Naive thymus-derived CD4-positive, alpha-beta T cell (primary cell): ENCODE measurements at places on chromosomes 13 and 19. TPM values are rescaled to one million over a fixed set of nuclear protein-coding genes. Genes with fewer than 3 reads are reported as not detected.
A peak's percentile ranks its signal among the peaks of the same experiment; 100 is the strongest.

INSL3 gene
- total RNA-seq: 5.5 TPM

FGF9 gene
- 2.0 TPM for total RNA-seq

GRCh38 chr13:38498271-38498670, 148.6 kb downstream of the UFM1 start:
- no peak for DNase-seq

DNA sequence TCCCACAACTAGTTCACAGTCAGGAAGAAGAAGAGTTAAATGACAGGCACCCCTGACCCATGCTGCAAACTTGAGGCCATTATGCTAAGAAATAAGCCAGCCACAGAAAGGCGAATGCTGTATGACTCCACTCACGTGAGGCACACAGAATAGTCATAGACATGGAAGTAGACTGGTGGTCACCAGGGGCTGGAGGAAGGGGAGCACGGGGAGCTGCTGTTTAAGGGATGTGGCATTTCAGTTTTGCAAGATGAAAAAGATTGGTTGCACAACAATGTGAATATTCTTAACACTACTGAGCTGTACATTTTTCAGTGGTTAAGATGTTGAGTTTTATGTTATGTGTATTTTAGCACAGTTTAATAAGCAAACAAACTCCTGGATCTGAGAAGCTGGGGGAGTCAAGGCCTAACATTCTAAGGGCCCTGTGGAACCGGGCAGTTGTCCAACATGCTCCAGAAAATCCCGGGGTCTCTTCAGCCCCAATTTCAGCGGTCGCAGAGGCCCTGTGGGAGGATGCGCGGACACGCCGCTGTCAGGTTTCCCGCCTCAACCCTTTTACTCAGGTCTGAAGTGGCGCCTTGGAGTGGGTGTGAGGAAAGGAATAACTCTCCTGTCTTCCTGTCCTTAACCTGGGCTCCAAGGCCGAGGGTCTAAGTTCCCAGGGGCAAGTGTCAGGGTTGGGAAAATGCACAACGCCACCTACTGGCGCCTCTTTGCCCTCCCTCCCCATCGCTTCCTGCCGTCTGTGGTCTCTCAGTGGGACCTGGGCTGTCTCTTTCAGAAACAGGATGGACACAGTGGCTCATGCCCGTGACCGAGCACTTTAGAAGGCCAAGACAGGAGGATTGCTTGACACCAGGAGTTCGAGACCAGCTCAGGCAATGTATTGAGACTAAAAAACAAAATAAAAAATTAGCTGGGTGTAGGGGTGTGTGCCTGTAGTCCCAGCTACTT, 4.4 kb upstream of the TMEM272 start:
- DNase-seq: peak; percentile 27

DNA sequence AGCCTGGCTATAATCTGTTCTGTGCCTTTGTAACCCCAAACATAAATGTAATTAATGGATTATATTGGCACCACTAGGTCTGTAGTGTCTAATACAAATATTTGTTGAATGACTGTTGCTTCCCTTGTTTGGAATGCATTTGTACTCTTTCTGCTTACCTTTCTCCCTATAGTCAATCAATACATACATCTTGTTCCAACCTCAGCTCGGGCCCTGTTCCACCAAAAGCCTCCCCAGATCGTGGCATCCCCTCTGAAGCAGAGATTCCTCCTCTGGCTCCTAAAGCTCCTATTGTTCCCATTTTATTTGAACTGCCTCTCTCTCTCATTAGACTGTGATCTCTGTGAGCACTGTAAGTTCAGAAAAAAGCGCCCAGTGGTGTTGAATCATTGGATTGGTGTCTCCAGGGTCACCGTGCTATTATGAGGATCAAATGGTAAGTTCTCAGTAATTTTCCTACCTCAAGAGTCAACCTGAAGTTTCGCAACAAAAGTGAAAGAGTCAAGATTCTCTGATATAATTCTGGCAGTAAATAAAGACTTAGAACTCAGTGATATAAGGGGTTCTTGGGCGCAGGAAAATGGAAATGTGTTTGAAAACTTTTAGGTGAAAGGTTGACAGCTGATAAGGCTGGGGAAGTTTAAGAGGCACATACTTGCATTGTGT, 151.5 kb downstream of the KLF5 start:
- DNase-seq: no peak

DNA sequence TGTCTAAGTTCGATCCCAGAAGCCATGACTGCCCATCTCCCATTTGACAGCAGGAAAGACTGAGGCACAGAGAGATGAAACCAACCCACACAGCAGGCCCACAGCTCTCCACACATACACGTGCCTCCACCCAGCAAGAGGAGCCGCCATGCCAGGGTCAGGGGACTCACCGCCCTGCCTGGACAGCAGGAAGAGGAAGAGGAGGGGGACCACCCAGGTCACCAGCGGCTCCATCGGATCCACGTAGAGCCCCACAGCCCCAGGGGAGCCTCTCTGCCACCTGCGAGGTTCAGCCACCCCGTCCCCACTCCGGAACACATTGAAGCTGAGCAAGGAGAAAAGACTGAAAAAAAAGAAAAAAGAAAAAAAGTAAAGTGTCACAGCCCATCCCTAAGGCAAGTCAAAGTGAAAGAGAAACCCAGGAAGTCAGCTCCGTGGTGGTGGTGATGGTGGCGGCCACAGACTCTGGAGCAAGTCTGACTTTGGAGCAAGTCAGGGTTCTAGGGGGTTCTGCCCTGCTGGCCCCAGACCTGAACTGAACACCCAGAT, at the start of gene IL12RB1:
IL12RB1 (minus strand) TSS at position 345 of the 549 bp plus-strand sequence; CDS start at position 234, 111 bp downstream.
- peak; percentile 65 for DNase-seq

- no peak for DNase-seq
Measured at GRCh38 chr13:35552172-35552844, 75.8 kb upstream of the MAB21L1 start.

GRCh38 chr19:30547246-30547645, 175.1 kb downstream of the ZNF536 start:
- DNase-seq: no peak

- DNase-seq: peak; percentile 15
Measured at GRCh38 chr13:49421391-49421790, 22.5 kb downstream of the CAB39L start.

DNA sequence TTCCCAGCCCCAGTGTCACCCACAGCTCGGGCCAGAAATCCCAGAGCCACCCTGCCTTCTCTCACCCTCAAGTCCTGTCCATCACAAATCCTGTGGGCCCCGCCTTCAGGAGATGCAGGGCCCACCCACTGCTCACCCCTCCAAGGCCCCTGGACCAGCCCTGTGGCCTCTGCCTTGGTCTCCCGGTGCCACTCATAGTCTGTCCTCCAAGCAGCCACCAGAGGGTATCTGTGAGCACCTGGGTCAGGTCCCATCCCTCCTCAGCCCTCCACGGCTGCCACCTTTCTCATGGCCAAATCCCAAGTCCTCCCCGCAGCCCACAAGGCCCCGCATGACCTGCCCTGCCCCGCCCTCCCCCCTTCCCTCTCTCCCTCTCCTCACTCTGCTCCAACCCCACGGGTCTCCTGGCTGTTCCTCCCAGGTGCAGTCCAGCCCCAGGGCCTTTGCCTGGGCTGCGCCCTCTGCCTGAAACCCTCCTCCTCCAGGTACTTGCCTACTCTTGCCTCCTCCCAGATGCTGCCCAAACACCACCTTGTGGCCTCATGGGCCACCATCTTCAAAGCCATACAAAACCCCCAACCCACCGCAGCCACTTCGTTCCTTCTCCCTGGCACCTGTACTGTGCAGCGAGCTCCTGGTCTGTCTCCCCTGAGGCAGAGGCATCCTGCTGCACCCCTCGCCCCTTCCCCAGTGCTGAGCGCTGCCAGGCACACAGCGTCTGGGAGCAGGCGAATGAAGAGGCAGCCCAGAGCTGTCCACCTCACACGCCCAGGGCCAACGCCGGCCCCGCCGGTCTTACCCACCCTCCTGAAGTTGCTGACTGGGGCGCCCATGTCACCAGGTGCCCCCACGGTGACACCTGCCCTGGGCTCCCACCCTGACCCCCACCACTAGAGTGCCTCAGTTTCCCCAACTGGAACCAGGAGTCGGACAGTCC, 13.2 kb upstream of the UQCR11 start:
- DNase-seq: no peak

DNA sequence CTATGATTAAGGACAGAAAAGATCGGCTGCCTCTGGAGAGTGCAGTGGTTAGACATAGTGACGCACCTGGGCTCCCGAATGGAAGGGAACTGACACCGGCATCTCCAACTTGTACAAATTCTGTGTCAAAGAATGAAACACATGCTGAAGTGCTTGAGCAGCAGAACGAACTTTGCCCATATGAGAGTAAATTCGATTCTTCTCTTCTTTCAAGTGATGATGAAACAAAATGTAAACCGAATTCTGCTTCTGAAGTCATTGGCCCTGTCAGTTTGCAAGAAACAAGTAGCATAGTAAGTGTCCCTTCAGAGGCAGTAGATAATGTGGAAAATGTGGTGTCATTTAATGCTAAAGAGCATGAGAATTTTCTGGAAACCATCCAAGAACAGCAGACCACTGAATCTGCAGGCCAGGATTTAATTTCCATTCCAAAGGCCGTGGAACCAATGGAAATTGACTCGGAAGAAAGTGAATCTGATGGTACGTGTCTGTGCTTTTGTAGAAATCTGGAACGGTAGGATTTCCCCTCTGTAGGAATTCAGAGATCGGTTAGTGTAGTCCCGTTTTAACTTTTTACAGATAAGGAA, 16.9 kb downstream of the ERCC5 start:
- DNase-seq: no peak

DNA sequence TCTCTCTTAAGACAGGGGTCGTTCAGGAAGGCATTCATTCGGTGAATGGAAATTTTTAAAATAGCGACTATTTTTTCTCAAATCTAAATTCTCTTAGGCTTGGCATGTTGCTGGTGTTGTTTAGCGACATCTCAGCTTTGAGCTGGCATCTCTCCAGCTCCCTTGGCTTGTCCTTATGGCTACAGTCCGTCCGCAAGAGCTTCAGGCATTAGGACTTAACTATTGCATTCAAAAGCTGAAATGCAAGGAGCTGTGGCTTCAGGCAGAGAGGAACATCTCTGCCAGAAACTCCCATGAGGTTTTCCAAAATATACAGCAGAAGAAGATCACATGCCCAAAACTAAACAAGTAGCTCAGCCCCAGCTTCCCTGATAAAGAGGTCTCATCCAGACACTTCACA, 578.5 kb downstream of the EFNB2 start:
- DNase-seq: no peak

DNA sequence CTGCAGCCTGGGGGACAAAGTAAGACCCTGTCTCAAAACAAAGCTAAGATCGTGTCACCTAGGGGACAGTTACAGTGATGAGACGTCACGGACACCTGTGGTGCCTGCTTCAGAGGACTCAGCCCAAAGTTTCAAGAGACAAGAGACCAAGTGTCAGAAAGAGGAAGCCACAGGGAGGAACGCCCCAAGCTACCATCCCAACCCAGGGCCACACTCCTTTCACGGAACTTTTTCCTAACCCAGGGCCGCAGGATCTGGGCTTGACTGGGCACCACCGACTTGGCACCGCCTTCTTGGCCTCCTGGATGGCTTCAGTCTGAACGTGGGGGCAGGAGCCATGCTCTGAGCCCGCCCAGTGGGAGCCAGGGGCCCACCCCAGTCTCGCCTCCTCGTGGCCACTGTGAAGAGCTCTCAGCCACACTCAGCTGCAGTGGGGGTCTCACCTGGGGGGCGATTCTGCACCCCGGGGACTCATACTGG, 8.5 kb downstream of the MOB3A start:
- DNase-seq: no peak
